ENCODE measurements at places on chromosomes 12 and 14.

DNA sequence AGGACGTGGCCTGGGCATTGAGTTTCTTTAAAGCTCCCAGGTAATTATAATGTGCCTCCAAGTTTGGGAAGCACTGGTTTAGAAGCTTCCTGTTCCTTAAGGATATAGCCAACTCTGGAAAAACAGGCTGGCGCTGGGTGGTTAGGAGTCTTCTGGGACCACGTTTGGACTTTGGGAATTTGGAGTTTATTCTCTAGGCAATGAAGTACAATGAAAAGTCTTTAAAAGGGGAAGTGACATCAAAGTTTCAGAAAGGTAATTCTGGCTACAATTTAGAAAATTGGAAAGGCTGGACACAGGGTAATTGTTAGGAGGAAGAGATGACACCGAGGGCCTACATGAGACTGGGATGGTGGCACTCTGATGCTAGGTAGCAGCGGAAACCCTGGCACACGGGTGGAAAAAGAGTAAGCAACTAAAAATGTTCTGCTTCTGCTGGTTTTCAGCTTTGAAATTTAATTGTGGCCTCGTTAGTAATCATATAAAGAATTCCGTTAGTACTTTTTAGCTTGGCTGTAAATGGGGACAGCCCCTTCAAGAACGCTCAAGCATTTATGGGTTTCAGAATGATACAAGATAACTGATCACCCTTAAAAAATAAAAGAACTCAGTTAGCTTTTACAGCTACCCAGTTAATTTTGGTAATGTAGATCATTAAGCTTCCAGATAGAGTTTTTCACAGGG is 12.7 kb upstream of the DCP1B start:
- DNase-seq = no peak

- no peak for DNase-seq
Measured at GRCh38 chr14:103074729-103075367, 9.2 kb upstream of the LBHD2 start.

DNA sequence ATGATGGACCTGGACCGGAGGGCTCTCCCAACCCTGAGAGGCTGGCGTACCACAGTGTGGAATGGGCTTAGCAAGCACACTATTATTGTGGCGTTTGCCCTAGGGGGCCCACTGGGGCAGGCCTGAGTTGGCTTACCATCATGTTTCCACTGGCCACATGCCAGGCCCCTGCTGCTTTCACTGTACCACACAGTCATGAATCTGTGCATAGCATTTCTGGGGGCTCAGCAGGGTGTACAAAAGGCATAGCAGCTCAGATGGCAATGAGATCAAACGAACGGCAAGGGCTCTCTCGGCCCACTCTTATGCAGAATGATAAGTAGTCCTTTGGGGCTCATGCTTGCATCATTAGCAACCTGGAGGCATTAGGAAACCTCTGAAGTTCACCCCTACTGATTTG is 137.0 kb upstream of the HIF1A start:
- DNase-seq = no peak

DNA sequence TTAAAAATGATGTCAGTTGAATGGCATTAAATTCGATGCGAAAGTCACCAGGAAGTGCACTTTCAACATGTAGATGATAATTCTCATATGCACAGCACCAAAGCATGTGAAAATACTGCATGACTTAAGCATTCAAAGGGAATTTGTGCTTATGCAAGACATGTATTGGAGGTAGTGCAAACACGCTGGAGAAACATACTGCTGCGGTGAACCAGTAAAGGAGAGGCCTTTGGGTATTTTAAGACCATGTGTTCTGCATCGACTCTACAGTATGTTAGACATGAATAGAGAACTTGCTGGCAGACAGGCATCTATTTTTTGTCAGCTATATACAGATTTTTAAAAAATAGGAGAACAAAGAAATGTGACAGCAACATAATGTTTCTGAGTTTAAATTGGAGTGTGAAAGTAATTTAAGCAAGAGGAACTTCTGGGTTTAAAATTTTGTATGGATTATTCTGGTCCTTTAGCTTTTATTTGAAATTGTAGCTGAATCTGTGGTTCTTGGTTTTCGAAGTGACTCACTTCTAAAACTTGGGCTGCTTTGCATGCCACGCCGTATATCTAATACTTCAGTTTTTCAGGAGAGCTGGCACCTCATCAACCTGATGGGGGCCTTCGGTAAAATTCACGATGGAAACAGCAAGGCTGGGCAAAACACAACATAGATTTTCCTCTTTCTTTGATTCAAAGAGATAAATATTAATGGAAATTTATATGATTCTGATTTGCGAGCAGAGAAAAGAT is 408.7 kb downstream of the APAF1 start:
- DNase-seq = no peak
